ENCODE measurements at places on chromosomes 11 and 22.

DNA sequence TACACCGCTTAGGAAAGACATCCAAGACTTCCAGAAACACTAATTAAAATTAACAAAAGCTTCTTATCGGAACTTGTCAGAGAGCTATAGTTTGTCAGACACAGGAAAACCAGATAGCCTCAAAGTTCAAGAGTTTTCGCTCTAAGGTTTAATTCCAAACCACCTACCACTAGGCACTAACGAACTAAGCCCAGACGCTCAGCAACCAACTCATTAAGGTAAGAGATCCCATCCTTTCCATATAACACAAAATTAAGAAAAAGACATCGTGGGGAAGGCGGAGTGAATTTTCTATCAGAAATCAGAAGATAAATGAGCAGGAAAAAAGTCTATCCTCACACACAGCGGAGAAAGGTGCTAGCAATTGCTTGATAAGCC lies 382 bp downstream of the IMMP1L start:
- DNase-seq = no peak

DNA sequence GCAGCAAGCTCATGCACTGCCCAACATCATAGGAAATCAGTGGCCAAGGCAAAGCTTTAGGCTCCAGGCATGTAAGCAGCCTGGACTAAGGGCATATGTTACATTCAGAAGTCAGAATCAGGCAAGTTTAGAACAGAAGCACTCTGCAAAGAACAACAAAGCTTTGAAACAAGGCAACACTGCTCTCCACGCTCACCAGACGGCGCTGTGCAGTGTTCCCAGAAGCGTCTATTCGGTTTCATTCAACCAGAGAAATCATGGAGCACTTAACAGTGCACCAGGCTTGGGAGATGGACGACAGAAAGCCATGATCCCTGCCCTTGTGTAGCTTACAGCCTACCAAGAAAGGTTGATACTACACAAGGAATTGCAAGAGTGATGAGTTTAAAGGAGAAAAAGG lies 555.8 kb downstream of the BUD13 start:
- DNase-seq = no peak

GRCh38 chr22:49323751-49324415 lies 503.8 kb downstream of the BRD1 start:
- DNase-seq = no peak

GRCh38 chr11:76788661-76789442 lies 5.7 kb downstream of the TSKU start:
- DNase-seq = no peak

- DNase-seq = no peak
Observed at GRCh38 chr11:115321605-115322289, 182.5 kb downstream of the CADM1 start.

- no peak for DNase-seq
Observed at GRCh38 chr11:57499983-57500461, 15.5 kb downstream of the SLC43A1 start.

GRCh38 chr11:60098508-60098907 lies 10.0 kb downstream of the MS4A2 start:
- no peak for DNase-seq

- no peak for DNase-seq
Observed at GRCh38 chr11:57648801-57649735, 644 bp downstream of the YPEL4 start.

- no peak for DNase-seq
Observed at GRCh38 chr22:45582236-45582954, 79.7 kb downstream of the FBLN1 start.

DNA sequence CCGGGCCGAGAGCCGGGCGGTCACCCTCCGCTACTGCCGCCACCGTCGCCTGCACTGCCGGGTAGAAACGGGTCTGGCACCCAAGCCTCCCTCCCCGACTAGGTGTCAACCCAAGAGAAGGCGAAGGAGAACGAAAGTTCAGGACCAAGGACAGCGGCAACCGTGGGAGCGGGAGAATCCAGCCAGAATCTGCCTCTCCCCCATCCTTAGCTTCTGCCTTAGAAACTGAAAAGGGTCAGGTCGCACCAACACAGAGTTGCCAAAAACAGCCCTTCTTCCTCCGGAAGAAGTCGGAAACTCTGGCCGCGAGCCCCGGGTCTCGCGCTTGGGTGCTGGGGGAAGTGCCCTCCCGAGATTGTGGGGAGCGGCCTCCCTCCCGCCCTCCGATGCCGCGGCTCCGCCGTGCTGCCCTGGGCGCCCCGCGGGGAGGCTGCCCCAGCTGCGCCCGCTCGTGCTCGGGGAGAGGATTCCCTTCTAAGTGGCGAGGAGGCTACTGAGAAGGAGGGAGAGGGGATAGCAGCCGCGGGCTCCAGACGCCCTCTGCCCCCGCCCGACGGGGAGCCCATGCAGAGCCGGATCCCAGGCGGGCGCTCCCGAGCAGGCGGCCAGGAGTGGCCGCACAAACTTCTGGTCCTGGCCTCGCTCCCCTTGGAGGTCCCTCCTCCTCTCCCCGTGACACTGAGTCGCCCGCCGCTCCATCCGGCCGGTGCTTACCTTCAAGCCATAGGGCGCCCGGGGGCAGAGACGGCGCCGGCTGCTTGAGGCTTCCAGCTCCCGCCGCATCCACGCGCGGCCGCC lies 637 bp downstream of the DRD2 start:
- peak; percentile 6 for DNase-seq

DNA sequence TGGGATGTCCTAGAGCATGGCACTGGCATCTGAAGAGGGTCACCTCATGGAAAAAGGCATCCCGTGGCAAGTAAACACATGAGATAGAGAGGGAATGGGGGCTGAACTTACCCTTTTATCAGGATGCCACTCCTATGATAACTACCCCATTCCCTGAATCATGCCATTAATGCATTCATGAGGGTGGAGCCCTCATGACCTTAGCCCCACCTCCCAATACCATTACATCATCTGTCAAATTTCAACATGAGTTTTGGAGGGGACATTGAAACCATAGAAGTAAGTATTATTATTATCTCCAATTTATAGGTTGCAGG lies 65.2 kb downstream of the MTNR1B start:
- no peak for DNase-seq

DNA sequence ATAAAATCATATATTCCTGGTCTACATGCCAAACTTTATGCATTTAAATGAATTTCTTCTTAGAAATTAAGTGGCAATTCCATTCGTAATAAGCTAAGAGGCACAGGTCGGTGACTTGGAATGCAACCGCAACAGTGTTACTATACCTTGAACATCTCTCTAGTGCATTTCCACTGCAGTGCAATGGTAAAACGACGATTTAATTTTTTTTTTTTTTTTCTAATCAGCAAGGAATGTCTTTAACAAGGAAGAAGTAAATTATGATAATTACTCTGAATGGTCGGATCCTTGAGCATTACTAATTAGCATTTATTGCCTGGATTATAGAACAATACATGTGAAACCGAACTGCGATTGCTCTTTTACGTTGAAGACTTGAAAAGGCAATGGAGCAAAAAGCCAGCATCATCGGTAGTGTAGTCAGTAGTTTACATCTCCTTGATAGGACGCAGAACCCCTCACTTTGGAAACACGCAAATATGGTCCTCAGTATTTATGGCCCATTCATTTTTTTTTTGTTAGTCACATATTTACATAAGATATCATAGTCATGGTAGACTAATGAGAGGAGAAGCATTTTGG lies 20.2 kb downstream of the BLID start:
- no peak for DNase-seq

- DNase-seq = no peak
Observed at GRCh38 chr11:7262672-7263071, 11.0 kb downstream of the SYT9 start.

DNA sequence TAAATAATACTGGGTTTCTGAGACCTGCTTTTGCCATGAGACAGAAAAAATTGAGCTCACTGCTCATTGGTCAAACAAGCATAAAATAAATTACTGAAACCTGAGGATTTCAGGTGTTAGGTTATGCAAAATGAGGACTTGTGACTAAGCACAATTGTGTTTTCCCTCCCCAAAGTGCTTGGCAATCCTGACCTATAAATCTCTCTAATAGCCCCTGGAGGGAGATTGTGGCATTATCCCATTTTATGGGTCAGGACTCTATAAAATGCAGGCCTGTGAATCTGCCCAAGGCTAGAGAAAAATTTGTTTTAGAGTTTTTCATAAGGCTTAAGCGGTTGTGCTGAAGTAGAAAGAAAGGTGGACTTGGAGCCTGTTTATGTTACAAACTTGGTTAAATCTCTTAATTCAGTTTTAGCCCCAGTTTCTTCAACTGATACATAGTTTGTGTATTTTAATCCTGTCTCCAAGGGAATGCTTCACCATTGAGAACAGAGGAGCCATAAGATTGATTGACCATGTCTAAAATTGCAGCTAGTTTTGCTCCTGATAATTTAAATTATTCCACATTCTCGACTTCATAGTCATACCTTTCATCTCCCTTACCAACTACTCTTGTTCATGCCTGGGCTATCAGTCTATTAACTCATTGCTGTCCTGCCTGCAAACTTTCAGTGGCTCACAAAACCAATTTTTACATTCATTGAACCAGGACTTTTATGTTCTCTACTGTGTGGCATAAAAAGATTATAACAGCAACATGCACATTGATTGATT lies 63.6 kb upstream of the LRRC4C start:
- no peak for DNase-seq

GRCh38 chr22:40256516-40256915 lies 78.8 kb downstream of the TNRC6B start:
- DNase-seq = no peak

- no peak for DNase-seq
Observed at GRCh38 chr11:36447947-36448346, 62.1 kb downstream of the TRAF6 start.

DNA sequence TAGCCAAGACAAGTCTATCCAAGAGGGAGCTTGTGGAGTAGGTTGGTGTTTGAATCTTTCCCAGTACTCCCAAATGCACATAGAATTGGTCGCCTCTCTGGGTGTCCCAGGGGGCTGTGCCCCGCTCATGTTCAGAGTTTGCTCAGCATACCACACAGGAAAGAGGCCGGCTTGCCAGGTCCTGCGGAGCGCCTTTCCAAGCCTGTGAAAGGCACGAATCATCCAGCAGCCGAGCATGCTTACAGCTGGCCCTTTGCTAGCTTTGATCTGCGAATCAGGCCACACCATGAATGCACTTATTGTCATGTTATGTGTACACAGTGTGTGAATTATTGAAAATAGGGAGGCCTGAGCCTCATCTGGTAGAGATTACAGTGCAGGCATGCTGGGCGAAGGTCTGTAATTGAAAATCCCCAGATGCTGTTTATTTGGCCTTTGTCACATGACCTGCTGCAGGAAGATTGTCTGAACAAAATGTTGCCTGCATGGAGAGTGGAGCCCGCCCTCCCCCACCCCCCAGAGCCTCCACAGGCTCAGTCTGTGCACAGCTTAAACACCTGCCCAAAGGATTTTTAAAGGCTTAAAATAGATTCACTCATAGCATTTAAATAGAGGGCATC lies 163.3 kb upstream of the RASSF10 start:
- DNase-seq = no peak

- DNase-seq = no peak
Observed at GRCh38 chr22:29840498-29840897, 2.4 kb upstream of the ASCC2 start.

DNA sequence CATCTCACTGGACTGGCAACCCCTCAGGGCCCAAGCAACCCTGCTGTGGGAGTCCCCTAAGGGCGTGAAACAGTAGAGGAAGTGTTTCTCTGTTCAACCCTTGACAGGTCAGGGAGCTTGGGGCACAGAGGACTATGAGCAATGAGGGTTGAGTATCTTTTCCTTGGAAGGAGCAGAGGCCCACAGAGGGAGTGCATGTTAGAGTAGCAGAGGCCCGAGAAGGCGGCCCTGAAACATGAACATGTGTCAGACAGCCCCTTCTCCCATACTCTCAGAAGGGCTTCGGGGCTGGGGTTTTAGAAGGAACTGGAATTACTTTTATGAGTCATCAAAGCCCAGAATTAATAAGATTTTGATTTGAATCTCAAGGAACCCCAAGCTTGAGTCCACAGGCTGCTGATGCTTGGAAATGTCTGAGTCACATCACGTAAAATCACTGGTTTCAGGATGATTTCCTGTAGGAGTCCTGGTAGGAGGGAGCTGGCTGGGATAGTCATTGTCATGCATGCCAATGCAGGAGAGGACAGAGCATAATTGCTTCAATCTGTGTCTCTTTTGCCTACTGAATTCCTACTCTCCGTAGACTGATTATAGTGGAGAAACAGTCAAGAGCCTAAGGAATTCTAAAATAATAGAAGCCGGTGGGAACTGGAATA lies 22.6 kb downstream of the C11orf71 start:
- DNase-seq = no peak

- no peak for DNase-seq
Observed at GRCh38 chr11:8268530-8269400, 5.1 kb upstream of the LMO1 start.

- DNase-seq = no peak
Observed at GRCh38 chr22:46378426-46379065, 43.0 kb downstream of the TRMU start.

- no peak for DNase-seq
Observed at GRCh38 chr11:3000032-3000961, 8.2 kb upstream of the NAP1L4 start.

DNA sequence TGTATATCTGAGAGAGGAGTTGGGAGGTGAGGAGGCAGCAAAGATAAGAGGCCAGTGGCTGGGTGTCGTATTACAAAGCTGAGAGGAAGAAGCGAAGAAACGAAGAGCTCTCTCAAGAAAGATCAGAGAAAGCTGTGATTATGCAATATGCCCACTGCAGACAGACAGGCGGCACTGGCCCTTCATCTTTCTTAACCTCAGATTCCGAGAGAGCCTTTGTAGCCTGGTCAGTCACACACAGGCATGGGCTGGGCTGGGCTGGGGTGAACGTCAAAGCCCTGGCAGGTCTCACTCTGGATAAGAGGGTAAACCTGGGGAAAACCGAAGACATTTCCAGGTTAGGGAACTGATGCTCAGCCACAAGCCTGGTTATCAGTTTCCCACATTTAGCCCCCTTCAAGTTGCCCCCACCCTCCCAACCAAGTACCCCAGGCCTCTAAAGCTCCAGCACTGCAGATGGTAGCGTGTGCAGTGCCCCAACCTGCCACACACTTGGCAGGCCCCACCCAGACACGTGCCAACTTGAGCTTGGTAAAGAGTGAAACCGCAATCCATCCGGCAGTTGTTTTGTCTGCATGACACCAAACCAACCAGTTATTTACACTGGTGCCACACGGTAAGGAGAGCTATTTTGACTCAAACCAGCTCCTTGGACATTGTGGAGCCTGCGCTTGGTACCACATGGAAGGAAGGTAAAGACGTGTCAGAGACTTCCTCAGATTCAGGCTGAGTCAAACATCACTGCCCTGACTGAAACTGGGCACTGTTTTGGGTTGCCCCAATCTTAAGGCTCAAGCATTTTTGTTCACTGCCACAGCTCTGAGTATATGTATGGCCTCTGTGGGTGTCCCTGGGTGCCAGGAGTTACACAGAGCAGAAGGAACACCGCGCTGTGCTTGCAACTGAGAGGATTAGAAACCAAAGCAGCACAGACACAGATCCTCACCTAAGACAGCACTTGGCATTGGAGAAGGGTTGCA lies 135.9 kb downstream of the FDX1 start:
- no peak for DNase-seq

Data from CD8-positive, alpha-beta memory T cell (primary cell).